DMS153 (cell line): ENCODE measurements at places on chromosomes 16 and 17.

- no peak for DNase-seq
Observed at GRCh38 chr17:56830726-56831368, 2.9 kb downstream of the C17orf67 start.

DNA sequence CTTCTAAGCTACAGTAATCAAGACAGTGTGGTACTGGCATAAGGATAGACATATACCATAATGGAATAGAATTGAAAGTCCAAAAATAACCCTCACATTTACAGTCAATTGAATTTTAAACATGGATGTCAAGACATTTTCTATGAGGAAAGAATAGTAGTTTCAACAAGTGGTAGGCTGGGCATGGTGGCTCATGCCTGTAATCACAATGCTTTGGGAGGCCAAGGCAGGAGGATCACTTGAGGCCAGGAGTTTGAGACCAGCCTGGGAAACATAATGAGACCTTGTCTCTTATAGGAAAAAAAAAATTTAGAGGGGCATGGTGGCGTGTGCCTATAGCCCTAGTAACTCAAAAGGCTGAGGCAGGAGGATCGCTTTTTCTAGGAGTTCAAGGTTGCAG is 122.8 kb upstream of the TBX2 start:
- no peak for DNase-seq

DNA sequence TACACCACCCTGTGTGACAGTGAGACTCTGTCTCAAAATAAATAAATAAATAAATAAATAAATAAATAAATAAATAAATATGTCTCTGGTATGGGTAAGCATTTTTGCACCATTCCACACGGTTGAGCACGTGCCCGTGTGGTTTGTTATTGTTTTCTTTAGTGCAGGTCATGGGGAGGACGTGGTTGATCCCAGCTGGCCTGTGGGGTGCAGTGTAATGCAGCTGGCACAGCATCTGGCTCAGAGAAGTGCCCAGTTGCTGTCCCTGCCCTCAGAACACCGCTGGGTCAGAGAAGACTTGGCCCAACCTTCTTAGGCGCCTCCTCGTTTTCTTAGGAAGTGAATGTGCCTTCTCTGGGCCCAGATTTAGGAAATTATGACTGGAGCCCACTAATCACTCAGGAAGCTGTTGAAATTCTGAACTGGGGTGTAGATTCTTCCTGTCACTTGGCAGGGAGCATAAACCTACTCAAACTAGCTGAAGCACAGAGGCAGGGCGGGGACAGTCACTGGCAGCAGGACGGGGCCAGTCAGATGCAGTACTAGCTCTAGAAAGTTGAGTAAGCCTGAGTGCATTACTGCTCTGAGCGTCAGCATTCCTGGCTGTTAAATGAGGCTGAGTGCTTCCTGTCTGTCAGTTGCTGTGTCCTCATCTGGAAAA is 85.9 kb downstream of the SNX29 start:
- no peak for DNase-seq

DNA sequence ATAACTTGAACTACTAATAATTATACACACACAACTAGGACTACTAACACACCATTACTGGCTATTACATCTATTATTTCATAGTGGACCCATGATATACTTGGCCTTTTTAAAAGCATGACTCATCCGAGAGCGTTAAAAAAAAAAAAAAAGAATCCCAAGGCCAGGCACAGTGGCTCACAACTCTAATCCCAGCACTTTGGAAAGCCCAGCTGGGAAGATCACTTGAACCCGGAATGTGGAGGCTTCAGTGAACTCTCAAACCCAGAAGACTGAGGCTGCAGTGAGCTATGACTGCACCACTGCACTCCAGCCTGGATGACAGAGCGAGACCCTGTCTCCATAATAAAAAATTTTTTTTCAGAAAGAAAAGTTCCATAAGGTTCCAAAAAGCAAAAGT is 3.1 kb downstream of the GLG1 start:
- no peak for DNase-seq

- DNase-seq = no peak
Observed at GRCh38 chr17:65074778-65075250, 18.3 kb upstream of the GNA13 start.

- no peak for DNase-seq
Observed at GRCh38 chr16:48156790-48157209, 1.0 kb upstream of the ABCC12 start.

GRCh38 chr17:50049636-50050035 is 6.3 kb upstream of the ITGA3 start:
- no peak for DNase-seq

DNA sequence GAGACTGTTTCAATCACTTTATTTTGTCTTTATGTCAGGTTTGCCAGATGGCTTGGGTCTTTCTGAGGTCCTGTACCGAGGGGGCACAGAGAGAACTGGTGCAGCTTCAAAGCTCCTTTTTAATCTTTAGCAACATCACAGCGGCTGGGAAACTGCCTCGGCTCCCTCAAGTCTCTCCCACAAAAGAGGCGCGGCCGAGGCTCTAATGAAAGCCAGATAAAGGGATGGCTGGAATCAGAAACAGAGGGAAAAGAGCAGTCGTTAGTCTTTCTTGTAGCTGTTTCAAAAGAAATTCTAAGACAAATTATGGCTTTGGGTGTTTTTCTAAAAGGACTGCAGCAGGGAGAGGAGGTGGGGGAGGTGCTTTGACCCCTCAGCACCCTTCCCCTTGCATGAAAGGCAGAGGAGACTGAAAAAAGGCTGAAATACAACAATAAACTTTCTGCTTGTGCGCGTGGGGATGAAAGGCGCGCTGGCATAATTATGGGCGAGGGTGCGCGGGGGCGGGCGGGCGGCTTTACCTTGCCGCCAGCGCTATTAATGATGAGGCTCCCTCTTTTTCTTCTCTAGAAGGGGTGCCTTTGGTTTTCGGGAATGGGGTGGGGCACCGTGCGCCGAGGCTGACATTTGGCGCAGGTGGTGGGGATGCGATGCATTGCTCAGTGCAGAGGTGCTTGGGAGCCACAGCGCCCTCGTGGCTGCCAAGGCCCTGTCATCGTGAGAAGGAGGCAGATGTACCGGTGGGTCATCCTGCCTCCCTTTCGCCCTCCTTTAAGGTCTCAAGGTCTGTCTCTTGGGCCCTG is 22.3 kb upstream of the BRD7 start:
- DNase-seq = no peak

DNA sequence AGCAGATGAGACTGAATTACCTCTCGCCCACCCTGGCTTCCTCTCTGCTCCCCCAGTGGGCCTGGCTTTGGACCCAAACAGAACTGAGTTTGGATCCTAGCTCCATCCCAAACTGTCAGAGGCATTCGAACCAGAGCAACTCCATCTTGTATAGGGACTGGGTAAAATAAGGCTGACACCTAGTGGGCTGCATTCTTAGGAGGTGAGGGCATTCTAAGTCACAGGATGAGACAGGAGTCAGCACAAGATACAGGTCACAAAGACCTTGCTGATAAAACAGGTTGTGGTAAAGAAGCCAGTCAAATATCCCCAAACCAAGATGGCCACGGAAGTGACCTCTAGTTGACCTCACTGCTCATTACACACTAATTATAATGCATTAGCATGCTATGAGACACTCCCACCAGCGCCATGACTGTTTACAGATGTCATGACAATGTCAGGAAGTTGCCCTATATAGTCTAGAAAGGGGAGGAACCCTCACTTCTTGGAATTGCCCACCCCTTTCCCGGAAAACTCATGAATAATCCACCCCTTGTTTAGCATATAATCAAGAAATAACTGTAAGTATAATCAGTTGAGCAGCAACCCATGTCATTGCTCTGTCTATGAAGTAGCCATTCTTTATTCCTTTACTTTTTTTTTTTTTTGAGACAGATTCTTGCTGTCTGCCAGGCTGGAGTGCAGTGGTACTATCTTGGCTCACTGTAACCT is 44.4 kb downstream of the LYRM1 start:
- DNase-seq = no peak

DNA sequence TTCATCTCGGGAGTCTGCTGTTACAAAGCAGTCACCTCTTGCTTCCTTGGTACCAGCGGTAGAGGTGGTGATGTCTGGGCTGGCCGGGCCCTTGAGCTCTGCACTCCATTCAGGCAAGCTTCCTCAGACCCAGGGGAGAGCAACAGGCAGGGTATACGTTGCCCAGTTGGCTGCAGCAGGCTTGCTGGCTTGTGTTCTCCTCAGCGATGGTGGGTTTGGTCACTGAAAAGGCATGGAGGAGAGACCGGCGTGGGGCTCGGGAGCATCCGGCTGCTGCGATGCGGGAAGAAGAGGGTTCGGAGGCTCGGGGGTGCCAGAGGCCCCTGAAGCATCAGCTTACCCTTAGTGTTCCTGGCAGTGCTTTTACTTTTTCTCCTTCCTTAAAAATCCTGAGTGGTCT is 25.8 kb downstream of the SAP30BP start:
- no peak for DNase-seq

GRCh38 chr17:68238871-68239253 is 9.0 kb upstream of the AMZ2 start:
- DNase-seq = no peak

DNA sequence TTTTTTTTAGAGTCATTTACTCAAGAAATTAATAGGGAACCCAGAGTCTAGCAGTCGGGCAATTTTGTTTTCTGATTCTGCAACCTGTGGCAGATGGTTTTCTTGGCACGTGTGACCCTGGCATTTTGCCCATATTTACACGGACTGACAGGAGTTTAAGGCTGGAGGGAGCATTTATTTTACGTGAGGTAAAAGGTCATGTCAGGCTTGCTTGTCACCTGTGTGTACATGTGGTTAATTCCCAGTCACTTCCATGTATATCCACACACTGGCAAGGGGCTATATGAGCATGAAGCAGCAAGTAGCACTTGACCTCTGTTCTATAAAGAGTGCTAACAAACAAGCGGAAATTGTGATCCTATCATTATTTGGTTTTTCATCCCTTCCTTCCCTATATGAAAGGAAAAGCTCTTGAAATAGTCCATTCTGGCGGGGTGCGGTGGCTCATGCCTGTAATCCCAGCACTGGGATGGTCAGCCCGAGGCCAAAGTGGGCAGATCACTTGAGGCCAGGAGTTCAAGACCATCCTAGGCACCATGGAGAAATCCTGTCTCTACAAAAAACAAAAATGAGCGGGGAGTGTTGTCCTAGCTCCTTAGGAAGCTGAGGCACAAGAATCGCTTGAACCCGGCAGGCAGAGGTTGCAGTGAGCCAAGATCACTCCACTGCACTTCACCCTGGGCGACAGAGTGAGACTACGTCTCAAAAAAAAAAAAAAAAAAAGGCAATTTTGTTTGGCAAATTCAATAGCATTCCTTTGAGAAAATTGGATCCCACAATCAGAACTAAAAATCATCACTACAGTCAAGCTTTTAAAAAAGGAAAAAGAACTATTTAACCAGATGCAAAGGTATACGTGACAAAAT is 2.1 kb downstream of the SPAG9 start:
- DNase-seq = peak; percentile 93

DNA sequence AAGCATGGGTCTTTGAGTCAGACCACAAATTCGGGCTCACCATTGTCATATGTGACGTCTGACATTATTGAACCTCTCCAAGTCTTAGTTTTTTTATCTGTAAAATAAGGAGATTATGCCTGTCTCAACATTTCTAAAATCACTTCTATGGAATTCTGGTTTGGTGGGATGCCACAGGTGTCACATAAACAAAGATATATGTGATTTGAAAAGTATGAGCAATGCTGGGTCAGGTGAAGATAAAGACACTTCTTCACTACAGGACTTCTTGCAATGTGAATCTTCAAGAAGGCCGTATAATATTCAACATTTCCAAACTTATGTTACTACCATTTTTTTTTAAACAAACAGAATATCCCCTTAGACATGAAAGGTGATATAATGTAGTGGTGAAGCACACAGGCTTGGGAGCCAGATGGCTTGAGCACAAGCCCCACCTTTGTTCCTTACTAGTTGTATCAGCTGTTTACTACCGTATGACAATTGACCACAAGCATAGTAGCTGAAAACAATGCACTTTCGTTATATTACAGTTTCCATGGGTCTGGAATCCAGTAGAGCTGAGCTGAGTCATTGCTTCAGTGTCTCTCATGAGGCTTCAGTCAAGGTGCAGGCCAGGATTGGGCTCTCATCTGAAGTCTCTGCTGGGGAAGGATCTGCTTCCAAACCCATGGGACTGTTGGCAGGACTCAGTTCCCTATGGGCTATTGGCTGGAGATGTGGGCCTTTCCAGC is 87.7 kb downstream of the UTP18 start:
- no peak for DNase-seq
